ENCODE measurements at places on chromosomes 2 and 18. TPM values are rescaled to one million over a fixed set of nuclear protein-coding genes. Genes with fewer than 3 reads are reported as not detected.

The TPO gene
- total RNA-seq, result not detected

The UPP2 gene
- total RNA-seq, result not detected

DNA sequence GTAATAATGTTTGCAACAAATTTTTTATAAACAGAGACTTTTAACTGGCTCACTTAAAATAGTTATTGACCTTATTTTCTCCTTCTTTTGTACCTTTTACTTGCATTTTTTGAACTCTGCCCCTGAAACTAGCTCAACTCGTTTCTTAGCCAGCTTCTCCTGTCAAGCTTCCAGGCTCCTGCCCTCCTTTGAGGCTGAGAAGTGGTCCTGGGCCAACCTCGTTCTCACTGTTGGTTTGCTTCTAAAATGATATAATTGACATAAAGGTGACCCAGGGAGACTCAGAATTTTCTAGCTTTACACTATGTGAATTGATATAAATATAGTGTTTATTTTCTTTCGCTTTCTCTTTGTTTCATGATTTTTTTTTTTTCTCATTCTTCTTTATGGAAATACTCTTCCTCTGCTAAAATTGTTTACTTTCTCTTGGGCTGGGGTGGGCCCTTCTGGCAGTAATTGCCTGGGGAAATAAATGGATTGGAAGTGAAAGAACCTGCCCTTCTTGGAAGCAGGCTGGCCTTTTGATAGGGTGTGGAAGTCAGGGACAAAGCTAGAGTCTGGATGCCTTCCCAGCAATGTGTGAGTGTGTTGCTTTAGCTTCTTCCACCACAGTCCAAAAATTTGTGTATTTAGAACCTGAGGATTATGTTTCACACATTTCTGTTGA, 30.7 kb downstream of the GPD2 start:
- no peaks in the 10 kb centered on the region for H3K27me3 ChIP-seq
- no peak for DNase-seq
- H3K4me1 ChIP-seq, result peaks cover 53% of the 10 kb centered on the region

DNA sequence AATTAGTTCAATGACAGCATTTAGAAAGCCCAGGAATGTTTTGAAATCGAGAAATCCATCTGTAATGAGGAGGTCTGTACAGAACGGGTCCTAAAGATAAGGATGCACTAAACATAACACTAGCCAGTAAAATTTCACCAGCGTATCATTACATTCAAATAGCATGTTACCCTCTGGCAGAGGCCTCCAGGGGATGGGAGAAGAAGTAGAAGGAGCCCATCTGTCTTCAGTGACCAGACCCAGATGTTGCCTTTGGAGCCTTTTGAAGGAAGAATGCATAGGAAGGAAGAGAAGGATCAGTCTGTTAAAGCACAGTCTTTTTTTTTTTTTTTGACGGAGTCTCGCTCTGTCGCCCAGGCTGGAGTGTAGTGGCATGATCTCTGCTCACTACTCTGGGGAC, 86.1 kb upstream of the BCL2L11 start:
- no peaks in the 10 kb centered on the region for H3K27me3 ChIP-seq
- H3K4me1 ChIP-seq, result peaks cover 54% of the 10 kb centered on the region
- no peak for DNase-seq
- H3K36me3 ChIP-seq, result peaks cover 14% of the 10 kb centered on the region
- H3K4me3 ChIP-seq, result no peak overlapping the region
- peak overlapping the region; percentile 99 for H3K27ac ChIP-seq

- no peak overlapping the region for H3K4me3 ChIP-seq
- H3K4me1 ChIP-seq, result no peaks in the 10 kb centered on the region
- H3K27ac ChIP-seq, result no peak overlapping the region
These were observed 122.1 kb downstream of the MGAT5 start for GRCh38 chr2:134375935-134376334.

DNA sequence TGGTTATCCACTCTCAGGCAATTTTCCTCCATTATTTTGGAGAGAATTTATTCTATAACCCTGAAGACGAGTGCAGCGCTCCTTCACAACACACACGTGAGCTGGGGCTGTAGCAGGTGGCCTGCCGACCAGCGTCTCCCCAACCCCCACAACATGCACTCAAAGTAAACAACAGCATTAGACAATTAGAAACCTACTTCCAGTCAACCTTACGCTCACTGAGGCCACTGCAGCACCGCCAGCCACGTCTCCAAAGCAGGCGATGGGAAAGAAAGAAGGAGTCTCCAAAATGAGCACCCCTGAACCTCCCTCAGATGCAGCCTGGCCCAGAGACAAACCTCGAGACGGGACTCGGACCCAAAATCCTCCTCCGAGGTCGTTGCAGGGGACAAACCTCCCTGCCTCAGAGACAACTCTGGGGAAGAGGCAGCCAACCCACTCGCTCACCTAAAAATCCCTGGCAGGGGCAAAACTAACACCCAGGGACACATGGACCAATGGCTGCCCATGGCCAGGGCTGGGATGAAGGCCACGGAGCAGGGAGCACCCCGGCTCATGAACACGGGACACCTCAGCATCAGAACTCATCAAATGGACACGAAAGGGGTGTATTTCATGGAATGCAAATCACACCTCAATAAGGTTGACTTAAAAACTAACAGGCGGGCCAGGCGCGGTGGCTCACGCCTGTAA, 2.6 kb downstream of the SLC66A2 start:
- no peaks in the 10 kb centered on the region for H3K4me1 ChIP-seq
- H3K27ac ChIP-seq, result no peak overlapping the region
- H3K4me3 ChIP-seq, result no peak overlapping the region

DNA sequence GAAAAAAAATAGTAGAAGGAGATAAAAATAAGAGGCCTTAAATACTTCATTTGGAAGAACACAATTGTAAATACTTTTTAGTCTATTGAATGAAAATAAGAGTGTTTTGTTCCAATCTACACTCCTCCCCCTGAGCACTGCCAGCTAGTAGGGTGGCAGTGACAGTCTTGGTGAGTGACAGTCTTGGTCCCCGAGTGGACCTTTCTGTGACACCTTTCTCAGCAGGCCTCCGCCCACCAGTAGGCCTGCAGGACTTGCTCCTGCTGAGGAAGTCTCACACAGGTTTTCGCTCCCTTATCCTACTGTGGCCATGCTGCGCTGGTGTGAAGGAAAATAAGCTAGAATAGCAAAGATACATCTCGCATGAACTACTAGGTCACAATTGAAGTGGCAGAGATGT, 666.8 kb downstream of the NR4A2 start:
- no peaks in the 10 kb centered on the region for H3K36me3 ChIP-seq
- no peaks in the 10 kb centered on the region for H3K27me3 ChIP-seq
- no peaks in the 10 kb centered on the region for H3K4me1 ChIP-seq
- H3K4me3 ChIP-seq, result no peak overlapping the region
- no peak overlapping the region for H3K27ac ChIP-seq
- DNase-seq, result no peak

DNA sequence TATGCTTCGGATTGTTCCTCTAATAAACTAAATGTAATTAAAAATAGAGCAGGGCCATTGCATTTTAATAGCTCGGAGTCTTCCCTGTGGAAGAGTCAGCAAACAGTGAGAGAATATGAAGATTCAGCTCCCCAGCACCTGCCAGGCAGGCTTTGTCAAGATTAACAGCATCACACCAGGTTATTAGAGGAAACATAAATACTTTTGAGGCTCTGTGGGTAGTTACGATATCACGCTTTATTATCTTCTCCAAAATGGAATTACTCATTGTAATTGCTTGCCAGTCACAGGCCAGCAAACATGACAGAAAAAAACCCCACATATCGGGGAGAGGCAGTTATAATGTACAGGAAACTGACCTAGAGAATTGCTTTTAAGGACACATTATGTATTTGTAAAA, 303.9 kb downstream of the CPS1 start:
- H3K4me1 ChIP-seq, result no peaks in the 10 kb centered on the region
- no peak for DNase-seq
- H3K27me3 ChIP-seq, result no peaks in the 10 kb centered on the region
- no peaks in the 10 kb centered on the region for H3K36me3 ChIP-seq
- no peak overlapping the region for H3K27ac ChIP-seq

DNA sequence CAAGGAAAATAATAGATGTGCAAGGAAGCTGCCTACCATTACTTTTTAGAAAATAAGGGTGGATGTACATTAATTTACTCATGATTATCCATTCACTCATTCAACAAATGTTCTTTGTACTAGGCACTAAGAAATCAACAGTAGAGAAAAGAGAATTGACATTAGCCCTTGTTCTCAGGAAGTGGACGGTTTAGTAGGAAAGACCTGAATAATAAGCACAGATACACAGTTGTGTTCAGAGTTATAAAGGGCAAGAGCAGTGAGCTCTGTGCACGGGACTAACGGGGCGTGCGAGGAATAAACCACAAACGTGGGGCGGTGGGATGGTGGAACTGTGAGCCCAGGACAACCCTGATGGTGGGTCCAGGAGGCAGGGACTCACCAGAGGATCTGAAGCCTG, 94.4 kb upstream of the MBOAT2 start:
- H3K4me1 ChIP-seq, result peaks cover 14% of the 10 kb centered on the region
- H3K27ac ChIP-seq, result no peak overlapping the region
- H3K36me3 ChIP-seq, result peaks cover 3% of the 10 kb centered on the region
- no peak overlapping the region for H3K4me3 ChIP-seq

DNA sequence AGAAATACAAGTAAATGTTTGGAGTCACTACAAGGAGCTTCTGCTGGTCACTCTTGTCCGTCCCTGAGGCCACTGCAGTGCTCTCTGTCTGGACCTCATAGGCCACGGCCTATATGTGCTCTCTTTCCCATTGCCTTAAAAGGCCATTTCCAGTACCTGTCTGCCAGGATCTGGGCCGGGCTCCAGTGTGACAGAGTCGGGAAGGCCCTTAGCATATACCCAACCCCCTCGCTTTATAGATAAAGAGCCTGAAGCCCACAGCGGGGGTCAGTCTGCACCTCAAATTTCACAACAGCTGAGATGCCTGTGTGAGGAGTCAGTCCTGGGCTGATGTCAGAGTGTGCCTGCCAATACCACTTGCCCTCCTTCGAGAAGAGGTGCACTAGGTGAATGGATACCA, 39.9 kb downstream of the ADD2 start:
- no peak for DNase-seq
- H3K4me3 ChIP-seq, result no peak overlapping the region
- H3K36me3 ChIP-seq, result no peaks in the 10 kb centered on the region
- no peak overlapping the region for H3K27ac ChIP-seq

DNA sequence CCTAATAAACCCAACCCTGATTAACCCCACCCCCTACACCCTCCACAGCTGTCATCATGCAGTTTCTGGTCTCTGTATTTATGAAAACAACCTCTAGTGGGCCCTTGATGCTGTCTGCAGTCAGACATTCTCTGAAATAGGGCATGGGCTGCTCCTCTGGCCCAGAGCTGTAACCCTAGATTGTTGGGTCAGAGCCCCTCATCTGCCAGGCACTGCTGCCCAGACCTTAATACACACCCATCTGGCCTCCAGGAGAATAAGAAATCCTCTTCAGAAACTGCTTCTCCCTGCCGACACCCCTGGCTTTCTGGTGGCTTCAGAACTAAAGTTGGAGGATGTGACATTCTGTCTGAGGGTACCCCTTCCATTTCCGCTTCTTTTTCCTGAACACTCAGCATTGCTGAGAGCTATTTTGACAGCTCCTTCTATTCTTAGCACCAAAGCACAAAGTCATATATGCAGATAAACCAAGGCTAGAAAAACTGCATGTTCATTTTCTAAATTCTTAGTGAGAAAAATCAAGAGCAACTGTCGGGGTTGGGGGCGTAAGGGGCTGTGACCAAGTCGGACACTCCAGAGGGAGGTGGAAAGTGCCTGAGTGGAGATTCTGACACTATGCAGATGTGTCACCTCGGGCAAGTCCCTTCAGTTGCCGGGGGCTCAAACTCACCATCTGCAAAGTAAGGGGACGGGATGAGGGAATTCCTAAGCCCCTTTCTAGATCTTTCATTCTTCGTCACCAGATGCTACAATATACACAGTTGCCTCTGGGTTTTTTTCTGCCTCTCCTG, 28.7 kb downstream of the SRSF7 start:
- H3K27me3 ChIP-seq, result no peaks in the 10 kb centered on the region
- H3K27ac ChIP-seq, result no peak overlapping the region
- H3K4me3 ChIP-seq, result no peak overlapping the region
- H3K4me1 ChIP-seq, result peaks cover 18% of the 10 kb centered on the region
- no peak for DNase-seq

- no peak overlapping the region for H3K27ac ChIP-seq
- H3K4me1 ChIP-seq, result peaks cover 15% of the 10 kb centered on the region
- H3K36me3 ChIP-seq, result peaks cover 6% of the 10 kb centered on the region
- peaks cover 19% of the 10 kb centered on the region for H3K27me3 ChIP-seq
These were observed 57.8 kb downstream of the C18orf63 start for GRCh38 chr18:74373428-74373827.

- H3K4me1 ChIP-seq, result peaks cover 10% of the 10 kb centered on the region
- no peak overlapping the region for H3K4me3 ChIP-seq
- H3K27me3 ChIP-seq, result no peaks in the 10 kb centered on the region
- no peaks in the 10 kb centered on the region for H3K36me3 ChIP-seq
- no peak for DNase-seq
These were observed 419.3 kb upstream of the VWC2L start for GRCh38 chr2:213991453-213992108.

DNA sequence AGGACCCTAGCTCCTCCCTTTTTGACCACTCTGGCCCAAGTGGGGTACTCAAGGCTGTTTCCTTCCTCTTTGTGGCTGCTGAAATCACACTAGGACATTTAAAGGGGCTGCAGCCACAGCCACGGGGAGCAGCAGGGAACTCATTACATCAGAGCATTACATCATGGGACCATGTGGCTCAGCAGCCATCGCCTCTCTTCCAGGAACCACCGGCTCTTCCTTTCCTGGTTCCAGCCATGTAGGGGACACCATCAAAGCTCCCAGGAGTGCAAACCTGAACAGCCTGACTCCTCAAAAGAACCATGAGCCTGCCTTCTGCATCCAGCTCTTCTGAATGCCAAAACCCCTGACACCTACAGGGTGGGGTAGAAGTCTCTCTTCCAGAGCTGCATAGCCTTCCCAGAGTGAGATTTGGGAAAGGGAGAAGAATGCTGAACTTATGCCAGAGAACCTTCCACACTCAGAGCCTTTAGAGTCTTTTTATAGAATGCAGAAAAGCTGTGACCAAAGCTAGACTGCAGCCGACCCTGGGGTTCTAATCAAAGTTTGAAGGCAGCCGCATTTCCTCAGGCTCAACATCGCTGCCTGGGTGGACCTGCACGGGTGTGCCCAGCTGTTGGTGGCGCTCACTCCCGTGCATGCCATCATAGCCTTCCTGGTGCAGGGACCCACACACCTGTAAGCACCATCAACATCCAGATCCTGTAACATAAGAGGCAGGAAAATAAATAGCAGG, 121.7 kb downstream of the KLHL29 start:
- H3K4me1 ChIP-seq, result no peaks in the 10 kb centered on the region
- no peaks in the 10 kb centered on the region for H3K27me3 ChIP-seq
- DNase-seq, result no peak
- H3K4me3 ChIP-seq, result no peak overlapping the region
- H3K36me3 ChIP-seq, result no peaks in the 10 kb centered on the region

Data from Calu3 (cell line).